ENCODE measurements at places on chromosomes 2 and 18.

DNA sequence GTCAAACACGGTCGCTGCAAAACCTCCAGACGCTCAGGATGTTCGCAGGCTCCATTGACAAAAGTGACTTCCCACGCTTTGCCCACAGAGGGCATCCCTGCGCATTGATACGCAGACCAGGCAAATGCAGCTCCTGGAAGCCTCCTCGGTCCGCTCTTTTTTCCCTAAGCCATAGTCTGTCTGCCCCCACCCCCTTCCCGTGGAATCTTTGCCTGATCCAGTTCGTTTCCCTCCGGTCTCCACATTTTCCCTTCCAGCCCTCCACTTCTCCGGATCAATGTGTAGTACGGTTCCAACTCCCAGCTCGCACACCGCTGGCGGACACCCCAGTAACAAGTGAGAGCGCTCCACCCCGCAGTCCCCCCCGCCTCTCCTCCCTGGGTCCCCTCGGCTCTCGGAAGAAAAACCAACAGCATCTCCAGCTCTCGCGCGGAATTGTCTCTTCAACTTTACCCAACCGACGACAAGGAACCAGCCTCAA is at the start of gene DCC:
Gene DCC, plus strand, starts transcription at position 307 of the 481 bp plus-strand sequence. CDS start 591 bp downstream, outside the sequence.
- DNase-seq = peak; percentile 71

DNA sequence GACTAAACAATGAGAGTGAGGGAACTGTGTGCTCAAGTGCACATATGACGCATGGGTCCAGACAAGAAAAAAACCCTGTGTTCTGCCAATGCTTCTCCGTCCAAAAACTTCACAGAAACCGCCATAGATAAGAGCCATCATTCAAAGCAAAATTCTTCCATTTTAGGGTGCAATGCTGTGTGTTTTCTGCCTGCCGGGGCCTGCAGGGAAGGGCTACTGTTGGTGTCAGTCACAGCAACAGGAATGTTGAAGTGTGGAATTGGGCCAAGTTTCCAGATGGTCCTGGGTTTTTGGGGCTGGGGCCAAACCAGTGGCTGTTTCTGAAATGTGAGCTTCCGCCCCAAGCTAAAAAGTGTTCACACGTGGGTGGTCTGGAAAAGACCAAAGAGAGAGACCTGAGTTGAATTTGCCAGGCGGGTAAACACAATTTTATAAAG is 677 bp upstream of the MC2R start:
- DNase-seq = peak; percentile 44

- DNase-seq = no peak
Observed at GRCh38 chr2:105573910-105574655, 170.6 kb upstream of the NCK2 start.

DNA sequence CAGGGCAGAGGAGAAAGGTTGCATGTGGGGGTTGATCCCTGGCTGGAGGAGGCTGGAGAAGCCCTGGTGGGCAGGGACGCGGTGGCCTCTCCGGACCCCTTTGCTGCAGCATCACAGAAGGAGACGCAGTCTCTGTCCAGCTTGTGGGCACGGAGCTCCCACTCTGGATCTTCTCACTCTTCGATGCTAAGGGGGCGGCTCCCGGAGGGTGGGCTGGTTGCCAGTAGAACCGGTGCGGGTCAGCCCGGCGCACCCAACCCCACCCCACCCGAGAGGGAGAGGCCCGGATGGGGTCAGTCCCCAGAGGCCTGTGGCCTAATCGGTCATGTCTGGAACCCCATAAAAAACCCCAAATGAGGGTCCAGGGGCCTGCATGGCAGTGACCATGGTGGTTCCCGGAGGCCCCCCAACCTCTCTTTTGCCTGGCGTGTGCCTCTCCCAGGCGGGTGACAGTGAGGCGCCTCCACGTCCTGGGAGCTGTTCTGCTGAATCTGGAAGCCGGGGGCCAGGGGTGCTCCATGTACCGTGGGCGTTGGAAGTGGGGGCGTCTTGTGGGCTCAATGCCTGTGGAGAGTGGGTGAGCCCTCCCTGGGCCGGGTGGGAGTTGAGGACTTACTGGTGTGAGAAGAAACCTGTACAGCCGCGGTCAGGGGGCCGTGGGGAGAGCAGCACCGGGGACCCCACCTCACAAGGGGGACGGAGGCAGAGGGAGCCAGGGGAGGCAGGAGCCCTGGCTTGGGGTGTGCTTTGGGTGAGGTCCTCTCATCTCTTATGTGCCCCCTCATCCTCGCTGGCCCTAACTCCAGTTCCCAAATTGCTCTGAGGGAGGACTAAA is 79.6 kb downstream of the RTP5 start:
- no peak for DNase-seq

DNA sequence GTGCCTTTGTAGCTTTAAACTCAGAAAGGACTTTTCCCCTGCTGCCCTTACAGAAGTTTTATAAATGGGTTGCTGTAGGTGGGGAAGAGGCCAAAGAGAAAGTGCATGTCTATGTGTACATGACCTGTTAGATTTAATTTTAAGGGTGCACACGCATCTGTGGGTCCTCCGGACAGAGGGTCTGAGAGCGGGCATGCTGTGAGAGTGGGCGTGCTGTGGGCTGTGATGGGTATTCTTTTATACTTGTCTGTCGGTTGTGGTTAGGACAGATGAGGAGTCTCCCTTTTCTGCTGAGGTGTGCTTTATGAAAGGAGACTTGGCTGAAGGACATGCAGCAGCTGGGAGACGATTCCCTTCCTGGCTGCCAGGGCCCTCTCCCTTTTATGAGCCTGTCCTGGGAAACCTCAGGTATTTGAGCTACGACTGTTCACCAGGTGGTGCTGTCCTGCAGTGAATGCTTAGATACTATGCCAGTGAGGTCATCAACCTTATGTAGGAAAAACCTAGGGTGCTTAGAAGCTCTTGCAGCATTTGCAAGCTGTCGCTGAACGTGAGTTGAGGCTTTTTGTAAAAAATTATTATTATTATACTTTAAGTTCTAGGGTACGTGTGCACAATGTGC is 67.5 kb downstream of the TANC1 start:
- DNase-seq = peak; percentile 88

DNA sequence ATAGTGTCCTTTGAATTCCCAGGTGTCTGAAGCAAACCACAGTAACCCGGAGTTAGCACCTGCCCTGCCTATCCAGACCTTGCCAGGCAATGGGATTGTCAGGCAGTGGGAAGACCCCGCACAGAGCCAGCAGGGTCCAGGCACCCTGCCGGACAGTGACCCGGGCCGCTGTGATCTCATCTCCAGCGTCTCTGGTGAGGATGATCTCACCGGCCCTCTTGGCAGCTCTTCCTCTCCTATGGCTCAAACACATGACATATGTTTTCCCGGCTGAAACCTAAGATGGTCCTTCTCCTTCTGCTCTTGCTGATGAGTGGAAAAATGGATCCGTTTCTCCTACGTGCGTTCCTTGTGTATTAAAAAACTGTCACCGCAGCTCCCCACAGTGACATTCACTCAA is 75.1 kb downstream of the ACOXL start:
- DNase-seq = peak; percentile 11

DNA sequence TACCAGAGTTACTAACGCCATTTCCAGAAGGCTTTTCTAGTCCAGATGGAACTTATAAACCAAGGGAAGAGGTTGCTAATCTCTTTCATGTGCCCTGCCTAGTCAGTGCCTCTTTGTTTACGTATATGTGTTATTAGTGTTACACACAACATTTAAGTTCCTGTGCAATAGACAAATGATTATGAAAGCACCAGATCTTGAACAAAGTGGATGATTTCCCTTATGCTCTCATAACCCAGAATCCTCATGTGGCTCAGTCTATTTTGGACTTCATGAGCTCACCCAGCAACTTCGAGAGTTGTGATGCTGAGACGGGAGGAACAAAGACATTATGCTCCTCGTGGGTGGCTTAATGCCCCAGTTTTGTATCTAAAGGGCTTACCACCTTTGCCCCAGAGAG is 214.4 kb upstream of the SP5 start:
- DNase-seq = peak; percentile 22

DNA sequence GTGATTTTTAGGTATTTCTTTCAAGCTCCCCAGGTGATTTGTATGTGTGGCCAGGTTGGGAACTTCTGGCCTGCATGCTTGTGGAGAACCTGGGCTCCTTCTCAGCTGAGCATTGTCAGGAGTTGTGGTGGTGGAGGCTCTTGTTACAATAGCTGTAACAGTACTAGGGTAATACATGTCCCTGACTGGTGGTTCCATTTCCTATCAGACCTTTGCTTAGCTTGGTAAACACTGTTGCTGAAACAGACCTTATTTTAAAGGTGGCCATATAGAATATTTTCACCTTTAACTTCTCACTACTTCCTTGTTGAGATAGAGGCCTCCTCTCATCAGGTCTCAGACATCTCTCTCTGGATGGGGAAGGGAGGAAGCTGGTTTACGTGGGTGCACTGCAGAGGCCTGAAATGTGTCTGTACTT is 79.2 kb downstream of the SETBP1 start:
- no peak for DNase-seq

GRCh38 chr18:67308819-67309218 is 207.7 kb downstream of the DSEL start:
- DNase-seq = no peak

- DNase-seq = no peak
Observed at GRCh38 chr2:171852366-171852888, 41.6 kb downstream of the SLC25A12 start.

DNA sequence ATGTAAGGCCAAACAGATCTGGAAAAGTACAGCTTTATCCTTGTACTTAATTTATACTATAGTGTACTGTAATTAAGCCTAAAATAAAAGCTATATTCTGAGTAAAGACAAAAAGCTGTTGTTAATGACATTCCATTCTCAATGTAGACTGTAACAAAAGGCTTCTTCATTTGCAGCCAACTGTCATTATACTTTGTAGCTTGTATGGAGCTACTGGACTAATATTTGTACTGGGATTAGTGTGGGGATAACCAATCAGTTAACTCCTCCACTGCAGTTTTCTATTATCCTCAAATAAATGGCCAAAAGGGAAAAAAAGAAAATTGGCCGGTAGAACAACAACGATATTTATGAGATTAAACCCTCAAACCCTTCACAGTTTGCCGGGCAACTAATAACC is 66.5 kb downstream of the STK39 start:
- DNase-seq = no peak

DNA sequence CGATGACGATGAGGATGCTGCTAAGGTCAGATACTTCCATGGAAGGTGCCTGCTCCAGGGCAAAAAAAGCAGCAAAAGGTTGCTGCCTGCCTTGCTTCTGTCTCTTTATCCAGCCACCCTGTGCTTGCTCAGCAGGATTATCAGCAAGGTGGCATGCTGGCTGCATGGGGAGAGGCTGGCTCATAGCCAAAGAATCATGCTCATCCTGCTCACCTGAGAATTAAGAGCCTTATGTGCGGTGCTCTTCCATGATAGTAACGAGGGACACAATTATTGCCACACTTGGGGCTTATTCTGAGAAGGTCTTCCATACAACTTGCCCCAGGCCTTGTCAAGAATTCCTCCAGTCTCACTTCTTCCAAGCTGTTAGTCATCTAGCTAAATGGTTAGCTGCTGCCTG is 60.4 kb upstream of the SEC11C start:
- no peak for DNase-seq

- DNase-seq = no peak
Observed at GRCh38 chr18:79026491-79026890, 42.7 kb upstream of the ATP9B start.

DNA sequence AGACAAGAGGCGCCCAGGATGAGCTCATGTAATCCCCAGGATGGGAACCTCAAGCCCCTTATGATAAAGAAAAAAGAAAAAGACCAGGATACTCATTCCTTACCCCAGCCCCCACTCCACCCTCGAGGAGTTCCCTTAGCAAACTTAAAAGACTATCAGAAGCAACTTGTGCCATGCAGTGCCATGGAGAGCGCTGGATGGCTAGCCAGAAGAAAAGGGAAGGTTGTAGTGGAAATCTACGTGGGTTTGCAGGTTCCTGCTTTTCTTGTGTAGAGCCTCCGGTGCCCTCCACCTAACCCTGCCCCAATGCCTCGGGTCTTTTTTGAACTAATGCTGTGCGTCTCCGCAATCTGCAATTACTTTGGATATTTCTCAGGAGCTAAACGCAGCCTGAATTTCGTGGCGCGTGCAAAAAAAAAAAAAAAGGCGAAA is 16.2 kb upstream of the BCL11A start:
- no peak for DNase-seq

GRCh38 chr18:12745095-12745795 is 42.4 kb downstream of the PSMG2 start:
- DNase-seq = no peak

DNA sequence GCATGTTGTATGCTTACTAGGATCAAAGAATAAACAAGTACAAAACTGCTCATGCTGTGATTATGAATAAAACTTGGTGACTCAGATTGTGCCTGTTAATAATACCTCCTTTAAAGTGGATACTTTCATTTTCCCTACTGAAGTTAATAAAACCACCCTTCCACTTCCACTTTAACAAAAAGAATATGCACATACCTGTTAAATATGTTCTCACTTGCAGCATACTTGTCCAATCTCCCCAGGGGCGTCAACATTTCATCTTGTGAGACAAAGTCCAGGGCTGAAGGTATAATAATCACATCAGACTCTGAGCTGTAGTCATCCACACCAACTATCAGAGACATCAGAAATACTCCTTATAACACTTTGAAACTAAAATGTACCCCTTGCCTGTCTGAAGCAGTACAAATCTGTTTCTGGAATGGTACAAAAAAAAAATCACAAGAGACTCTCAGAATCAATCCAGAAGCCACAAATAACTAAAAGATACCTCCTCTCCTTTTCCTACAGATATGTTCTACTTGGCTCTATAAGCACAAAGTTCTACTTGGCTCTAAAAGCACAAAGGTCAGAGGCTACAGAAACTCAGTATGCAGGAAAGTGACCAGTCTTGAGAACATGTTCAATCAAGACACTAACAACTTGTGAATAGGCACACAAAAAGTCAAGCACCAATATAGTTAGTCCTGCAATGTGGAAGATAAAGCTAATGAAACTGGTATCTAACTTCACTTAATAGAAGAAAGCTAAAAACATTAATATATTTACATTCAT is 19.3 kb downstream of the PPP4R1 start:
- DNase-seq = peak; percentile 63

DNA sequence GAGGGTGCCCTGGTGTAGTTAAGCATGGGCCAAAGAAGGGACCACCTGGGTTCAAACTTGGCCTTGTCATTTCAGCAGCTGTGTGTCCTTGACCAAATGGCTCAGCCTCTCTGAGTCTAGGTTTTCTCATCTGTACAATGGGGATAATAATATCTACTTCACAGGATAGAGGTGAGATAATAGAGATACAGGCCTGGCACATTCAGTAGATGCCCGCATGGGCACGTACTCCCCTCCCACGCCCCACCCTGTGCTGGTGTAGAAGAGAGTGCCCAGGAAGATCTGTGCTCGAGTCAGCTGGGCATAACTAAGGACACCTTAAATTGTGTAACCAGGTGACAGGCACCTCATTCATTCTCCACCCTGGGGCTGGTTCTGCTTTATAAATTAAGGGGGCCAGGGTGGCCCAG is 8.4 kb upstream of the TMEM185B start:
- no peak for DNase-seq

GRCh38 chr2:199370150-199370780 is 87.5 kb downstream of the SATB2 start:
- no peak for DNase-seq

GRCh38 chr2:241868661-241869081 is 858 bp upstream of the RTP5 start:
- no peak for DNase-seq

DNA sequence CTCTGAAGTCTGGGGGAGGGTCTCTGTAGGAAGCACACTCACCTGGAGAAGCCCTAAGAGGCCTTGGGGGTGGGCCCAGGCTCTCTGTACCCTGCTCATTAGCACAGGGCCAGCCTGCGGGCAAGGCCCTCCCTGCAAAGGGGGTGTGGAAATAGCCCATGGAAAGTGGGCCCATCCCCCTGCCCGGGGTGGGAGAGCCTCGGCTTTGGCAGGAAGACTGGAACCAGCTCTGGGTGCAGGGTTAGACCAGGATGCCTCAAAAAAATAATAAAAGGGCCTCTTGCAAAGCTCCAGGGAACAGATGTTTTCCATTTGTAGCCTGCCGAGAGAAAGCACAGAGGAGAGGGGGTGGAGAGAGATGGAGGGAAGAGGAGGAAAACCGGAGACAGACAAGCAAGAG is 98.7 kb downstream of the STPG4 start:
- peak; percentile 92 for DNase-seq

All from fibroblast of lung (primary cell).